Forelimb muscle (tissue), 1 donor: ENCODE measurements at places on chromosomes 2 and 18. TPM values are rescaled to one million over a fixed set of nuclear protein-coding genes. Genes with fewer than 3 reads are reported as not detected.

The CRYGC gene
- polyA plus RNA-seq = not detected

GRCh38 chr2:201754717-201755415 lies 25.9 kb downstream of the ALS2 start:
- no peak for DNase-seq

GRCh38 chr2:171173087-171173486 lies 12.4 kb upstream of the TLK1 start:
- no peak for DNase-seq

The SMARCAL1 gene
- 18.9 TPM for polyA plus RNA-seq

The LDLRAD4 gene
- 9.3 TPM for polyA plus RNA-seq

DNA sequence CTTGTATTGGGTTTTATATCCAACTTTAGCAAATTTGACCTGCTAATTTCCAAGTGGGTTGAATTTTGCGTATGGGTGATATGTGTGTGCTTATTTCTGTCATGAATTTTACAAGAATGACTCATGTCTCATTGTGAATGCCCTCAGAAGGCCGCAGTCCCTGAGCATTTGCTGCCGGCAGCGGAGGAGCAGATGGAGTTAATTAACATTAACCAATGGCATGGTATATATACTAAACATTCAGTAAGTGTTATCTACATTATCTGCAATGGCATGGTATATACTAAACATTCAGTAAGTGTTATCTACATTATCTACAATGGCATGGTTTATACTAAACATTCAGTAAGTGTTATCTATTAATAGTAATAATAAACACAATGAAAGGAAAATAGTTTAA lies 90.1 kb downstream of the DOK6 start:
- DNase-seq = no peak

- no peak for DNase-seq
These were observed 670.7 kb downstream of the ERBB4 start for GRCh38 chr2:211867845-211868451.

The PROKR1 gene
- 0.44 TPM for polyA plus RNA-seq

The KCNG2 gene
- polyA plus RNA-seq = 0.46 TPM

- DNase-seq = no peak
These were observed 199.0 kb upstream of the ERBB4 start for GRCh38 chr2:212737392-212738172.

GRCh38 chr2:160402997-160403979 lies 90.3 kb downstream of the RBMS1 start:
- no peak for DNase-seq

GRCh38 chr2:32594573-32594972 lies 33.3 kb upstream of the TTC27 start:
- DNase-seq = no peak

The EPAS1 gene
- 29.6 TPM for polyA plus RNA-seq

- DNase-seq = no peak
These were observed 46.7 kb downstream of the FBXO48 start for GRCh38 chr2:68420254-68420910.

GRCh38 chr2:148483665-148484064 lies 160.9 kb upstream of the EPC2 start:
- no peak for DNase-seq

GRCh38 chr2:224670203-224670602 lies 46.0 kb downstream of the CCDC195 start:
- DNase-seq = no peak

GRCh38 chr2:147681093-147681492 lies 163.7 kb upstream of the ACVR2A start:
- DNase-seq = no peak

The STPG4 gene
- not detected for polyA plus RNA-seq

GRCh38 chr2:222595581-222595980 lies 60.3 kb downstream of the FARSB start:
- no peak for DNase-seq

DNA sequence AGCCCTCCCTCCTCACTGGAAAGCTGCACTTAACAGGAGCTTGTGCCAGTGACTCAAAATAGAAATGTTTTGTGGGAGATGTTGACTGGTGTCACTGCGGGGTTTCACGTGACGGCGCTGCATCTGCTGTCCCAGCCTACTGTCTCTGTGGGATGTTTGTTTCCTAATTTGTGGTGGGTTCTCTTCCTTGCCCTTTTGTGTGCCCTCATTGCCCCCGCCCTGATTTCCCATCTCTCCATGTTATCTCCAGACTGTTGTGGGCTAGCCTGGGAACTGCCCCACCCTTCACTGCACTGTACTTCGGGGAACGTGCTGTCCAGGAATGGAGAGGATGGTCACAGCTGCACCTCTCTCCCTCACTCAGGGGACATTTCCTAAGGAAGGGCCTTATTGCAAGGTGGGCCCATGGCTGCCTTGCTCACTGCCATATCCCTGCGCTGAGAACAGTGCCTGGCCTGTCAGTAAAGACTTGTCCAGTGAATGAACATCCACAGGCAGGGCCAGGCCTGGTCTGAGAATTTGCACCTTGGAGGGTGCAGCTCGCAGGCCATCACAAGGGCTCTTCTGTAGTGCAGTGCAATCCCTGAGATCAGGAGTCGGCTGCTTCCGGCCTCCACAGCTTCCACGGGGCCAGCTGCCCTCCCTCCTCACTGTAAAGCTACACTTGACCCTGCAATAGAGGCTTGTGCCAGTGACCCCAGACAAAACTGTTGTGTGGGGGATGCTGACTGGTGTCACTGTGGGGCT lies 18.1 kb downstream of the ZAP70 start:
- DNase-seq = no peak

The CFAP221 gene
- polyA plus RNA-seq = 0.53 TPM

DNA sequence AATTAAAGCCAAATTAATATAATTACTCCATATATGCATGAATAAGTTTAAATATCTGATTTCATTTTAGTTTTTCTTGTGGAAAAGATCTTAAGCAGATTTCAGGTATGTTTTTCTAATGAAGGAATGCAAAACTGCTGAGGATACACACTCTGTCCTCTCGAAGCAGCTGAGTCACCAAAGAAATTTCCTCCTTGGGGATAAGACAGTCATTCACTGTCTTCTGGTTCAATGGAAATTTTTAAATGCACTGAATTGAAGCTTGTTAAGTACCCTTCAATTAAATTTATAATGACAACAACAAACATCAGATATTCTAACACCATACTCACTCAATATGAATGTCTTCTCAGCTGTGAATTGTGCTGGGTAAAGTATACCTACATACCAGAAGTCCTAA lies 101.5 kb upstream of the DNER start:
- DNase-seq = no peak

- no peak for DNase-seq
These were observed 198.6 kb upstream of the STK17B start for GRCh38 chr2:196369967-196370366.

DNA sequence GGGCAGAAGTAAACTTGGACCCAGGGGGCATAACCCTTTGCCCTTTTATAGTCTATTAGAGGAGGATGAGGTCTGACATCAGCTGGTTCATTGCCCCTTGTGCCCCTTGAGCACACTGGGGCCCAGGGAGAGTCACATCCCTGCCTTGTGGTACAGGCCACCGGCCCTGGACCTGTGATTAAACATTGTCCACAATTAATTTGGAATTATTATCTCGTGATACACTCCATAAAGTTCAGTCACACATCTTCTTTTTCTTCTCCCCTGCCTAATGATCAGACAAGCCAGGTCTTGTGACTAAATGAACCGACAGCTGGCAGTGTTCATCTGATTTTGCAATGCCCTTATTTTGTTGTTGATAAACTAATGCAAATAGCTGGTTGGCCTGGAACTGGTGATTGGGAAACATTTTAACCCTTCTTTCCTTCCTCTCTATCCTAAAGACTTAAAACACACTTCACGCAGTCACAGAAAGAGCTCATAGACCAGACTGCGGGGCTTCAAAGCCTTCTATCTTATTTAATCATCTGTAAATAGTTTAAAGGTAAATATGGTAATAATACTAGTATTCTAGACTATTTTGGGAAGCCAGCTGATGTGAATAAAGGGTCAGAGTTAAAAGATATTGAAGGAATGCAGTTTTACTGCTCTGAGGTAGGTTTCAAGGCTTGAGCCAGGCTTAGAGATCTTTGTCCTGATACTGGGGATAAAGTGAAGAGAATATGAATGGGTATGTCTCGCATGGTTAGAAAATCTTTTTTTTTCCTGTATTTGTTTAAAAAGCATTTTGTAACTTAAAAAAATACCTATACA lies 13.4 kb downstream of the IL1R1 start:
- no peak for DNase-seq

The PCARE gene
- polyA plus RNA-seq = 0.25 TPM

DNA sequence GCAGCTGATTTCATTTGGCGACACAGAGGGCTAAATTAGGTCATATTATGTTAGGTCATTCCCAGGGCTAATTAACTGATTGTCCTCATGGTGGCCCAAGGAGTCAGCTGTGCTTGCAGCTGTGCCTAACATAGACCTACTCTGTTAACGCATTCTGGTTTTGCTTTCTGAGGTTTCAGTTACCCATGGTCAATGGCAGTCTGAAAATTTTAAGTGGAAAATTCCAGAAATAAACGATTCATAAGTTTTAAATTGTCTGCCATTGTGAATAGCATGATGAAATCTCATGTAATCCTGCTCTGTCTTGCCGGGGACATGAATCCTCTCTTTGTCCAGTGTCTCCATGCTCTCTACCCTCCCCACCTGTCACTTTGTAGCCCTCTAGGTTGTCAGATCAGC lies 168.7 kb downstream of the KCNS3 start:
- DNase-seq = no peak

GRCh38 chr2:65576861-65577601 lies 144.6 kb upstream of the SPRED2 start:
- no peak for DNase-seq

GRCh38 chr18:9565407-9565806 lies 49.0 kb downstream of the PPP4R1 start:
- DNase-seq = no peak

The SANBR gene
- 12.6 TPM for polyA plus RNA-seq

DNA sequence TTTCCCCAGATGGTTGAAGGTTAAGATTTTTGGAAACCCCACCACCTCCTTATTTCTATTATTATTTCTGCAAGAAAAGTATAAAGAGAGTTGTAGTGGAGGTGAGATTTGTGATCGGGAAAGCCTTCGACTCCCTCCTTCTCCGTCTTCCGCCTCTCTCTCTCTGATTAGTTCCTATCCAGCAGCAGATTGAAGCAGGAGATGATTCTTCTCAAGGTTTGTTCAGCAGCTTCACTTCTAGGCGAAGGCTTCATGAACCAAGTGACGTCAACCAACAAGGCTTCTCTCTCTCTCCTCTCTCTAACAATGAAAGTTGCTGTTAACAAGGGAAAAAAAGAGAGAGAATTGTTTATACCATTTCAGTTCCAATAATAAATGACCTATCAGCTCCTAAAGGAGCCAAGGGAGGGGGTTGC lies at the start of gene BAZ2B:
BAZ2B (minus strand) TSS at position 263 of the 416 bp plus-strand sequence. CDS start 137,829 bp downstream, outside the sequence.
- DNase-seq = peak; percentile 81

The RANBP2 gene
- polyA plus RNA-seq = 33.5 TPM

The TUBA4B gene
- 0.20 TPM for polyA plus RNA-seq

- no peak for DNase-seq
These were observed 16.8 kb upstream of the CRIM1 start for GRCh38 chr2:36338827-36339145.

GRCh38 chr2:147760984-147761383 lies 83.8 kb upstream of the ACVR2A start:
- DNase-seq = no peak

The DYSF gene
- polyA plus RNA-seq = 146 TPM

GRCh38 chr18:32297579-32298170 lies 107.8 kb downstream of the MEP1B start:
- DNase-seq = peak; percentile 81

DNA sequence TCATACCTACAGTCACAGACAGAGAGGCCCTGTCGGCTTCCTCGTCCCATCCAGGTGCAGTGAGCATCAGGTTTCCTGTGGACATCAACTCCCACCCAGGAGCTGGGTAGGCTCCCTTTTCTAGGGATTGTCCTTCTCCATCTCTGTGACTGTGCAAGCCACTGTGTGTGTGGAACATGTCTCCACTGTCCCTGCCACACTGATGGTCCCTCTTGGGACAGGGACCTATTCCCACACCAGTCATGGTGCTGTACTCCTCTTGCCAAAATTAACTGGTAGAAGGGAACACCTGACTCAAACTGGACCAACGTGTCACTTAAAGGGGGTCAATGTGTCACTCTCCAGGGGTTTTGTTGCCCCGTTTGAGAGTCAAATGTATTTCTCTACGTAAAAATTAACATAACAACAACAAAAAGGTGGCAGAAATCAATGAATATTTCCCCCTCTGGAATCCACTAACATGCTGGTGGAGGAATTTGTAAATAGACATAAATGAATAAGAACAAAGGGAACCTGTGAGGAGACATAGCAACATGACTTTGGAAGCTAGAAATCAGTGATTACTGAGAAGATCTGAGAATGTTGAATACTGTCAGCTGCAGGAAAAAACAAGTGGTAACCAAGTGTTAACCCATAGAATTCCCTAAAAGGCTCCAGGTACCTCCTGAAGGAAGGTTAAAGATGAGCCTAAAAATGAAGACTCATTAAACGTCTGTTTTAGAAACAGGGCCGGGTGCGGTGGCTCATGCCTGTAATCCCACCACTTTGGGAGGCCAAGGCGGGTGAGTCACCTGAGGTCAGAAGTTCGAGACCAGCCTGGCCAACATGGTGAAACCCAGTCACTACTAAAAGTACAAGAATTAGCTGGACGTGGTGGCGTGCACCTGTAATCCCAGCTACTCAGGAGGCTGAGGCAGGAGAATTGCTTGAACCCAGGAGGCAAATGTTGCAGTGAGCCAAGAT lies 40.4 kb downstream of the SH2D6 start:
- DNase-seq = no peak

DNA sequence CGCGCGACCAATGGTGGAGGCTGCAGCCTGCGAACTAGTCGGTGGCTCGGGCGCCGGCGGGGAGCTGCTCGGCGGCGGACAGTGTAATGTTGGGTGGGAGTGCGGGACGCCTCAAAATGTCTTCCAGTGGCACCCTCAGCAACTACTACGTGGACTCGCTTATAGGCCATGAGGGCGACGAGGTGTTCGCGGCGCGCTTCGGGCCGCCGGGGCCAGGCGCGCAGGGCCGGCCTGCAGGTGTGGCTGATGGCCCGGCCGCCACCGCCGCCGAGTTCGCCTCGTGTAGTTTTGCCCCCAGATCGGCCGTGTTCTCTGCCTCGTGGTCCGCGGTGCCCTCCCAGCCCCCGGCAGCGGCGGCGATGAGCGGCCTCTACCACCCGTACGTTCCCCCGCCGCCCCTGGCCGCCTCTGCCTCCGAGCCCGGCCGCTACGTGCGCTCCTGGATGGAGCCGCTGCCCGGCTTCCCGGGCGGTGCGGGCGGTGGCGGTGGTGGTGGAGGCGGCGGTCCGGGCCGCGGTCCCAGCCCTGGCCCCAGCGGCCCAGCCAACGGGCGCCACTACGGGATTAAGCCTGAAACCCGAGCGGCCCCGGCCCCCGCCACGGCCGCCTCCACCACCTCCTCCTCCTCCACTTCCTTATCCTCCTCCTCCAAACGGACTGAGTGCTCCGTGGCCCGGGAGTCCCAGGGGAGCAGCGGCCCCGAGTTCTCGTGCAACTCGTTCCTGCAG lies at the start of gene HOXD9:
HOXD9 (plus strand) TSS at position 37 of the 728 bp plus-strand sequence; CDS start at position 87, 50 bp downstream.
- no peak for DNase-seq

DNA sequence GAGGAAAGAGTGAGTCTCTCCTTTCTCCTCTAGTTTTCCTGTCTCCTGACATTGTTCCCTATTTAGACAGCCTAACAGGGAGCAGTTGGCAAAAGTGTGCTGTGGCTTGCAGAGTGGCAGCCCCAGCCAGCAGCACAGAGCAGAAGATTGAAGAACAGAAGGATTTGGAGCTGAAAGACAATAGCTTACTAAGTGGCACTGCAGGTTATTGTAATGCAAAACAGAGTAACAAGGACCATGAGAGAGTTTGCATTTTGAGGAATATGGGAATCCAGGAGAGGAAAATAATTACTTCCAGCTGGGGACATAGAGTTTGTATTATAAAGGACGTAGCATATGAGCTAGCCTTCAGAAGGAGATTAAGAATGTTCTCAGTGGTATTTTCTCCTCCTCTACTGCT lies 342.4 kb downstream of the AKAIN1 start:
- no peak for DNase-seq

GRCh38 chr2:166361351-166362153 lies 14.2 kb downstream of the SCN9A start:
- no peak for DNase-seq
